ENCODE measurements at places on chromosomes 2 and 18.

GRCh38 chr2:210617732-210618330 is 61.4 kb downstream of the CPS1 start:
- no peak for DNase-seq

DNA sequence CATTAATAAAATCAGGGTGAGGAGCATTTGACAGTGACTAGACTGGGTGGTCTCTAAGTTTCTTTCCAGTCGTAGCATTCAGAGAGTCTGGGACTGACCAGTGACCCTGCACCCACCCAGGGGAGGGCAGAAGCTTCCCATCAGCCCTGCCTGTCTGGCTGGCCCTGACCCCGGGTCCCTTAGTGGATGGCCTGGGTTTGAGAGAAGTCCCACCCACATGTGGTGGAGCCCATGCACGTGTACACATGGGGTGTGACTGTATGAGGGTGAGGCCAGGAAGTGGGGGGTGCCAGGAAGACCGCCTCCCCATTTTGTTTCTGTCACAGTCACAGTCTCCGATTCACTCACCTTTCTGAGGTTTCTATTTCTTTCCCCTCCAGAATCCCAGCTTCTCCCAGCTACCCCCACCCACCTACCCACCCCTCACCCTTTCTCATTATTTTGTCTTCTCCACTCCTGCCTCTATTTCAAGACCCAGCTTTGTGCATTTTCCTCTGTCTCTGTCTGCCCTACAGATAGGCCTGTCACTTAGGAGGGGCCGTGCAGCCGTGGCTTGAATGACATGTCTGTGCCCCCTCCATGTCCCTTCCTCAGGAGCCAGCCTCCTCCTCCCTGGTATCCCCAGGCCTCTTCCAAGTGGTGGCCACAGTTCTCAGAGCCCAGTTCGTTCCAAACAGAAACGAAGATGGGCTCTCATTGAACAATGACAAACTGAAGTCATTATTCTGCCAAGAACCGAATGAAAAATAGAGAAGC is 13.6 kb downstream of the CIB4 start:
- DNase-seq = no peak

GRCh38 chr2:226607379-226607778 is 192.2 kb downstream of the IRS1 start:
- DNase-seq = no peak

DNA sequence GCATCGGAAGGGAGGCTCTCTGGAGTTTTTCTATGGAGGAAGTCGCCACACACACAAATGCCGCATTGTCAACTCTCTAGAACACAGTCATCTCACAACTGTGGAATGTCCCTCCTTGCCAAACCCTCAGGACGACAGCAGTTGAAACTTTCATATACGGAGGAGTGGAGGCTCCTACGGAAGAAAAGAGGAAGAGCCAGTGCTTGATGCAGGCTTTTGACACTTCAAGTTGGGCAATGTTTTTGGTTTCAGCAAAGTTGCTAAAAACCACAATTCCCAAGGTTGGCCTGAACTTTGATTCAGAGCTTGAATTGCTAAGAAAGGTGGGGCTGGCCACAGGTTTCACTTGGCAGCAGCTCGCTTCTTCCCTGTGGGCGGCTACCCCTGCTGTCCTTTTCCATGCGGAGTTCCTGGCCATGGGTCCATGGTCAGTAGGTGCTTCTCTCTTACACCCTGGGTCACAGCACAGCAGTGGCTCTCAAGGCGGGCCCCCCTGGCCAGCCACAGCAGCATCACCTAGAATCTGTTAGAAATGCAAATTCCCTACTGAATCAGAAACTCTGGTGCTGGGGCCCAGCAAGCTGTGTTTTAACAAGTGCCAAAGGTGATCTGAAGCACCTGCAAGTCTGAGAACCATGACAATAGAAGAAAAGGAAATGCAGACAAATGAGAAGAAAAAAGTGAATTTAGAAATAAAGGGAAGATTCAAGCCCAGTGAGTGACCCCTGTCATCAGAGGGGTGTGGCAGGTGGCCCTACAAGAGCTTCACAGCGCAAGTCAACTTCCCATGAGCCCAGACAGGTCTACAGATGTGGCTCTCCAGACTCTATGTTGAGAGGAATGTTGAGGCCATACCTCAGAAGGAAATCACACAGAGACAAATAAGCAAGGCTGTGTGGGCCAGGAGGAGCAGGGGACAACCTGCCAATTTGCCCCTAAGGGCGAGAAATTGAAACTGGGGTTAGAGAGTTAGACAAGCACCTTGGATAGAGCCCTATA is 856.4 kb downstream of the RNF144A start:
- DNase-seq = no peak

GRCh38 chr2:46171411-46171953 is 125.7 kb upstream of the EPAS1 start:
- DNase-seq = peak; percentile 74

GRCh38 chr2:84288293-84288692 is 170.8 kb downstream of the SUCLG1 start:
- no peak for DNase-seq

DNA sequence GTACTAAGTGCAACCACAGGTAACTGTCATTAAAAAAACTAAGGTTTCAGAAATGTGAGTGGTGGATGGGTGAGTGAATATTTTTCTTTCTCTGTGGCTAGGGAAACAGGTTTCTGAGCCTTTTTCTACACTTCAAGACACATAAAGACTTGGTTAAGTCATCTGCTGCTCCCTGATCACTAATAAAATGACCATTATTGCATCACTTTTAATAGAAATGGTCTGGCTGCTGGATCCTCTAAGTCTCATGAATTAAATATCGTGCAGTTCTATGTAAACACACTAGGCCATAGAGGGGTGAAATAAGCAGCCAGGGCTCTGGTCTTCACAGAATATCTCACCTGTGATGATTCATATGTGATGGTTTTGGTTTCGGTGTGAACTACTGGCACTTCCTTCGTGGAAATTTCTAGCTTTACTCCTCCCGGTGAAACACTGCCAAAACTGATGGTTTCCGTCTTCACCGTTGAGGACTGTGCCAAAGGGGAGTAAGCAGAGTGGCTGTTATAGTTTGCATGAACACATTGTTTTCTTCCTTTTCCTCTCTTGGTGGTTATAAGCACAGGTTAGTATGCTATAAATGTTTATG is 100.4 kb upstream of the ZBTB14 start:
- no peak for DNase-seq

GRCh38 chr2:15448250-15448839 is 112.8 kb downstream of the NBAS start:
- DNase-seq = no peak

DNA sequence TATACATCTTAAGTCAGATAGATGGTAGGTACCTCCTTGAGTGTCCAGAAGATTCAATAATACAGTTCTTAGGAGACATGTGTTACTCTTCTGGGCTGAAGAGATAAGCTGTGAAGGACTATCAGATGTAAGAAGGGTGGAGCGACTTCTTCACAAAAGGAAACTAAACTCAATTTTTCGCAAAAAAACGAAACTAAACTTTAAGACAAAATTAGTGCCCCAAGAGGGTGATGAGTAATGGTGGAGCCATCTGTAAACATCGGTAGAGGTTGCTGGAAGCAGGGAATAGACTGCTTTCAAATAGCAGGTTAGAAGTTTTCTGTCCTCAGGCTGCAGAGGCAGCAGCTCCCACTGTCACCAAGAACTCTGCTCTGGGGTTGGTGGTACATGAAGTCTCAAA is 111.6 kb upstream of the TACR1 start:
- DNase-seq = no peak

GRCh38 chr2:10304458-10305253 is 2.0 kb downstream of the HPCAL1 start:
- no peak for DNase-seq

DNA sequence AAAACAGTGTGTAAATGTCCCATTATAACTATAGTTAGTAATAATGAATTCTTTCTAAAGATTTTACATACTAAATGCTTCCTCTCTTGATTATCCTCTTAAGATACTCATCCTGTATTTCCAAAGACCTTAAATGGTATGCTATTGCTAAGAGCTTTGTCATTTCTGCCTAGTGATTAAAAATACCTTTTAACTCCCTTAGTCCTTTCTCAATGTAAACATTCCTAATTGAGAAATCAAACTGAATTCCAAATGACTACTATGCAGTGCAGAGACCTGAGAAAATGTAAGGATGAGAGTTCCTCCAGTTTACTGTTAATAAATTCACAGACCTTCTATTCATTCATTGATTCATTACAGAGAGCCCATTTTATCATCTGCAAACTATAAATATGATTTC is 86.9 kb downstream of the SOS1 start:
- no peak for DNase-seq

DNA sequence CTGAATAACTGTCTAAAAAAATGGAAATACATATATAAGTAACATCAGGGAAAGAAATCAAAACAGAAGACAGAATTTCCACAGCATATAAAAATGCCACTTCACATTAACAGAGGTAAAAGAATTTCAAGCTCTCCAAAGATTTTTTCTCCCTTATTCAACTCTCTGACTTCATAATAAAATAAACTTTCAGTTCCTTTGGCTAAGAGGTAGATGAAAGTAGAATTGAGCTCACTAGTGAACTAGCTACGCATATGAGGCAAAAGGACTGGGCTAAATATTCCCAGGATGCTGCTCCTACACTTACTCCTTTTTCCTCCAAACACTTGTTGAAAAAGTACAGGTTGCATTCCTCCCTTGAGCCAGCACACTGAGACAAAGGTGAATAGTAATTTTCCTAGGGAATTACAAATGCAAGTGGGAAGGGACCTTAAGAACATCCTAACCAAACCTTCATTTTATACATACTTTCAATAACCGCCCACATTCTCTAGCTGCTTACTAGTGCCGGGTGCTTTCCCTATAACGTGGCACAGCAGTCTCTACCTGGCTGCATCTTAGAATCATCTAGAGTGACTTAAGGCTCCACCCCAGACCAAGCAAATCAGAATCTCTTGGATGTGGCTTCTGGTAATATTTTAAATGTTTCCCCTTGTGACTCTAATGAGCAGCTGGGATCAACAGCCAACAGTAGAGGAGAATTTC is 136.6 kb downstream of the MTCL1 start:
- DNase-seq = no peak

- DNase-seq = peak; percentile 40
Observed at GRCh38 chr18:22433956-22434355, 16.2 kb upstream of the CTAGE1 start.

GRCh38 chr2:47069628-47070154 is 85.4 kb downstream of the STPG4 start:
- DNase-seq = peak; percentile 87

GRCh38 chr18:52219102-52219501 is 120.9 kb upstream of the DCC start:
- no peak for DNase-seq

DNA sequence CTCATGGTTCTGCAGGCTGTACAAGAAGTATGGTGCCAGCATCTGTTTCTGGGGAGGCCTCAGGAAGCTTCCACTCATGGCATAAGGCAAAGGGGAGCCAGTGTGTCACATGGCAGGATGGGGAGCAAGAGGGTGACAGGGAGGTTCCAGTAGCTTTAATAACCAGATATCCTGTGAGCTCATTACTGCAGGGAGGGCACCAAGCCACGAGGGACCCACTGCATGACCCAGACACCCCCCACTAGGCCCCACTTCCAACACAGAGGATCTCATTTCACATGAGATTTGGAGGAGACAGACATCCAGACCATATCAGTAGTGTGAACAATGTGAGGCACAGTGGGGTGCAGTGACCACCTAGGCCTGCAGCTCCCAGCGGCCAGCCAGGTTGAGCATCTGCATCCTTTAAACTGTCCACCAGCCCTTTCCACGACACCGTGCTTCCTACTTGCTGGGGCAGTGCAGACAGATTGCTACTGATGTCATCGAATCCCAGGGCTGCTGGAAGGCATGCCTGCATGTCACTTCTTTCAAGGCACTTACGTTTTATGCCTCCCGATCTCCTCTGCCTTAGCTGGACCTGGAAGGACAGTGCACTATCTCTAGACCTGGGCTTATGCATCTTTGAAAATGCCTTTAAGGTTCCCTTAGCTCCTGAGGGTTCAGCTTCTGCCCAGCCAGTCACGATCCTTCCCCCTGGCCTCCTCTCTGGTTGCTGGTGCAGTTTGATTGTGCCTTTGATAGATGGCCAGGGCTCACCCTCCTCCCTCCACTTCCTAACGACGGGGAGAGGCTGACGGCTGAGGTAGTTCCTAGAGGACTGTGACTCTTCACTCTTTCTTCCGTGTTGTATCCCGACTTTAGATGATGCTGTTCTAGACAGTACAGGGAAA is 174.3 kb downstream of the FAM210A start:
- DNase-seq = no peak

GRCh38 chr2:19355014-19355405 is 3.4 kb downstream of the OSR1 start:
- DNase-seq = no peak

GRCh38 chr18:55420665-55421307 is 167.2 kb downstream of the TCF4 start:
- DNase-seq = peak; percentile 31

DNA sequence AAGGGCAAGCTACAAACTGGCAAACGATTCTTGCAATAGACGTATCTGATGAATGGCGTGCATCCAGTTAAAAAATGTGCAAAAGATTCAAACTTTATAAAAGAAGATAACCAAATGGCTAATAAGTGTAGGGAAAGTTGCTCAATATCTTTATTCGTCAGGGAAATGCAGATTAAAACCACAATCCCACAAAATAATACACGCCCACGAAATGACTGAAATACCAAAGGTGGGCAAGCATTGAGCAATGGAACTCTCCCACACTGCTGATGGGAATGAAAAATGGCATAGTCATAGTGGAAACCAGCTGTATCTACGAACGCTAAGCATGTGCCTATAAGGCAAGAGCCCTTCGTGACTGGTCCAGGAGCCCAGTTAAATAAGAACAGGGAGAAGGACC is 168.6 kb upstream of the SIX2 start:
- DNase-seq = peak; percentile 100

GRCh38 chr2:174675615-174676014 is 78.0 kb upstream of the WIPF1 start:
- no peak for DNase-seq

GRCh38 chr2:138030459-138030858 is 66.2 kb downstream of the HNMT start:
- DNase-seq = no peak

GRCh38 chr18:55500316-55501086 is 87.5 kb downstream of the TCF4 start:
- peak; percentile 70 for DNase-seq

DNA sequence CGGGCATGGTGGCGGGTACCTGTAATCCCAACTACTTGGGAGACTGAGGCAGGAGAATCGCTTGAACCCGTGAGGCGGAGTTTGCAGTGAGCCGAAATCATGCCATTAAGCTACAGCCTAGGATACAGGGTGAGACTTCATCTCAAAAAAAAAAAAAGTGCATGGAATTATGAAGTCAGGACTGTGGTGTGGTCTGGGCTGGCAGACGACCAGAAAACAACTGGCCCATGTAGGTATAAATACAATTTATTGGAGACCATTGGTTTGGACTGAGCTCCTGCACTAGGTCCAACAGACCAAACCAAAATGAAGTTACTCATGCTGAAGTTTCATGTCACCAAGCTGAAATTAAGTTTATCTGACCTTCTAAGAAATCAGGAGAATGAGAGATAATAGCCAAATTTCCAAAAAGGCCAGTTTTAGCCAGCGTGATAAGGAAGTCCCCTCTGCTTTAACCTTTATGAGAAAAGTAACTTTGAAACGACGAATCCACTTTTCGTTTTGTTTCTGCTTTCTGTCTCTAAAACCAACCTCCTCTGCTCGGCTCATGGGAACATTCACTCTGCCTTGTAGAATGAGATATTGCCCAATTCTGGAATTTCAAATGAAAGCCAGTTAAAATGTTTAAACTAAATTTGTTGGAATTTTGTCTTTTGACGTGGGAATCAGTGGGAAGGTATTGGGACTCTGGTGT is 17.7 kb upstream of the RAB10 start:
- DNase-seq = no peak

- DNase-seq = peak; percentile 96
Observed at GRCh38 chr2:157173740-157174184, 83.7 kb upstream of the GALNT5 start.

- DNase-seq = no peak
Observed at GRCh38 chr18:48672671-48673340, 134.0 kb downstream of the CTIF start.

All from GM04503 (cell line).